IMR-90 (cell line): ENCODE measurements at places on chromosomes 4 and X. TPM values are rescaled to one million over a fixed set of nuclear protein-coding genes. Genes with fewer than 3 reads are reported as not detected.

Gene RAB41
- total RNA-seq: not detected in 2 replicates

Gene IQSEC2
- total RNA-seq: 2.5 and 3.9 TPM in 2 replicates

Gene ADH1B
- under 0.01 and 0.36 TPM in 2 replicates for total RNA-seq

Gene ADAM29
- not detected in 2 replicates for total RNA-seq

Gene STOX2
- 4.4 and 5.4 TPM in 2 replicates for total RNA-seq

Gene CT55
- not detected in 2 replicates for total RNA-seq

Gene LRBA
- 48.6 and 51.6 TPM in 2 replicates for total RNA-seq

Gene ADH1C
- not detected in 2 replicates for total RNA-seq

Gene SLC49A3
- under 0.01 TPM in 2 replicates for total RNA-seq

DNA sequence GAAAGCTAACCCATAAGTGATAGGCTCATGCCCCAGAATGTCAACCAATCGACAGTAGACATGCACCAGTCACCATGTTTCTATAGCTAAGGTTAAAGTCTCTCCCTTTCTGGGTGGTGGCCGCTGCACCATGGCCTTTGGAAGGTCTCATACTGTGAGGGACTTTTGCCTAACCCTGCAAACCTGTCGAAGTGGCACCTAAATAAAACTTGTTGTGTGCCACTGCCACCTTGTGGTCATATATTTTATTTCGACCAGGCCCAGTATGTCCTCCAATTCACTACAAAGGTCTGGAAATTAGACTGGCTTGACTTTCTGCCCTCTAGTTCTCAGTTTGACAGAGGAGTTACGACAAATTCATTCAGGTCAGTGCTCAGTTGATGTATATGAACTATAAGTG lies 163.1 kb downstream of the SMARCA1 start:
- DNase-seq: peak; percentile 40

DNA sequence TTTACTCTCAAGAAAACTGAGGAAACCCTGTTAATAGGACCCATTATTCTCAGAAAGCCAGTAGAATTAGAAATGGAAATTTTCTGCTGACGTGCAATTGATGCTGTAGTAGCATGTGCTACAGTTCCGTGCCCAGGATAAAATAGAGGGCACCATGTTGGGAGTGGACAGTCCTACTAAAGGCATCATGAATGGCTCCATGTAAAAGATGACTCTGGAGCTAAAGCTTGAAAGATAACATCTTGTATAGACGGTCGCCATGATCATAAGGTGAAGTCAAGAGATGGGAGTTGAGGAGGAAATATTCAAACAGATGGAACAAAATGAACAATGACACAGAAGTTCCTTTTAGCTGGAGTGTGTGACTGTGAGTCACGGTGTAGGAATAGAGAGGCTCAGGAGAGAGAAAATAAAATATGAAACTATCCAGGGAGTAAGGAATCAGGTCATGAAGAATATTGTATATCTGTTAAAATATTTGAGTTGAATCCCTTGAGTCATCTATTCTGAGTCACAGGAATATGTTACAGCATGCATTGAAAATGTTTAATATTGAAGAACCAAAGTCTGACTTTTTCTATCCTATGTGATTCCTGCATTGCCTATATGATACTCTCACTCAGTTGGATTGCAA lies 31.8 kb downstream of the ANXA10 start:
- DNase-seq: peak; percentile 88

- DNase-seq: no peak
Observed at GRCh38 chr4:176970853-176971252, 178.1 kb upstream of the VEGFC start.

DNA sequence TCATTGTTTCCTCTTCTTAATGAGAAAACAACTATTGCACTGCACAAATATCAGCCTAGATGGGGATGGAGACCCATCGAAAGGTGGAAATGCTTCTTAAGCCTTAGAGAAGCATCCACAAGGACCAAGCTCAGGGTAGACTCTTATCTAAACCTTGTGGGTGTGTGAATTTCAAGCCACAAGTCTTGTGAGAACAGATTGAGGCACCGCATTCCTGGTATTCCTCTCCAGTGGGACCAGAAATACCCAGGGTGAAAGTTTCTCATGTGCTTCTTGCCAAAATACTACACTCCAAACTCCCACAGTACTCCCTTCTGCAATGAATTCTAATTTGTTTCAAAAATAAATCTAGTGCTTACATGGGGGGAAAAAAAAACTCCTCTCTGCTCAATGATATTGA lies 375.6 kb downstream of the PDGFC start:
- peak; percentile 45 for DNase-seq

- DNase-seq: no peak
Observed at GRCh38 chr4:102779204-102779603, 18.4 kb upstream of the MANBA start.

DNA sequence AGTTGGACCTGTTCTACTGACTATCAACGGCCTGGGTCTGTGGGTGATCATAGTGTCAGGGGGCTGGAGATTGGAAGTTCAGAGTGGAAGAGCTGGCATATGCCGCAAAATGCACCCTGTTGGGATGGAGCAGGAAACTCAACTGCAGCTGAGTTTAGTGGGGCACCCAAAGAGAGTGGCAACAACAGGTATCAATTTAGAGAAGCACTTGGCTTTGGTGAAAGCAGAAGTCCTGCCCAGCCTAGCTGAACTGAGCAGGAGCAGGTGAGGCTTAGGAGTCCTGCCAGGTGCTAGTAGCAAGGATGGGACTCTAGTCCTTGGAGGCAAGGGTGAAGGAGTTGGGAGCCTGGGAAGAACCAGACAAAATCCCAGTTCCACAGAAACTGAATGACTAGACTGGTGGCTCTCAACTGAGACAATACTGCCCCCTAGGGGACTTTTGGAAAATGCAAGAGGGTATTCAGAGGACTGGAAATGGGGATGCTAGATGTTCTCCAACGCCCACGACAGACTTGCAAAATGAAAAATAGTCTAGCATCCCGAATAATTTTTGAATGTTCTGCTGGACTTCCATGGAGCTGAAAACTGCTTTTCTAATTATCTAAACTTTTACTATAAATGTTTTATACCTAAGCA lies 49.4 kb downstream of the RTL9 start:
- peak; percentile 71 for DNase-seq

DNA sequence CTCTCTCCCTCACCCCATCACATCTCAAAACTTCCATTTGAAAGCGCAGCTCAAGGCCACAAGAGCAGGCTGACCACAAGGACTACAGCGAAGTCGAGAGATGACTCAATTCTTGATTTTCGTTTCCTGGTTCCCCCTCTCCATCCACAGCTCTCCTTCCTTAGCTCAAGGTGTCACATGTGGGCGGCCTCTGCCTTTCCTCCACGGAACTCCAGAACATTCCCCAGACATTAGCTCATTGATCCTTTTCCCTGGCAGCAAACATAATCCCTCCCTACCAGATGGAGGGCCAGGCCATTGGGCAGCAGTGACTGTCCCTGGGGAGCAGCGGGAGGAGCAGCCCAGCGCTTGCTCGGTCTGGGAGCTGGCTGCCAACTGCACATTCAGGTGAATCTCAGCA lies 56.3 kb downstream of the CCDC149 start:
- DNase-seq: peak; percentile 67

DNA sequence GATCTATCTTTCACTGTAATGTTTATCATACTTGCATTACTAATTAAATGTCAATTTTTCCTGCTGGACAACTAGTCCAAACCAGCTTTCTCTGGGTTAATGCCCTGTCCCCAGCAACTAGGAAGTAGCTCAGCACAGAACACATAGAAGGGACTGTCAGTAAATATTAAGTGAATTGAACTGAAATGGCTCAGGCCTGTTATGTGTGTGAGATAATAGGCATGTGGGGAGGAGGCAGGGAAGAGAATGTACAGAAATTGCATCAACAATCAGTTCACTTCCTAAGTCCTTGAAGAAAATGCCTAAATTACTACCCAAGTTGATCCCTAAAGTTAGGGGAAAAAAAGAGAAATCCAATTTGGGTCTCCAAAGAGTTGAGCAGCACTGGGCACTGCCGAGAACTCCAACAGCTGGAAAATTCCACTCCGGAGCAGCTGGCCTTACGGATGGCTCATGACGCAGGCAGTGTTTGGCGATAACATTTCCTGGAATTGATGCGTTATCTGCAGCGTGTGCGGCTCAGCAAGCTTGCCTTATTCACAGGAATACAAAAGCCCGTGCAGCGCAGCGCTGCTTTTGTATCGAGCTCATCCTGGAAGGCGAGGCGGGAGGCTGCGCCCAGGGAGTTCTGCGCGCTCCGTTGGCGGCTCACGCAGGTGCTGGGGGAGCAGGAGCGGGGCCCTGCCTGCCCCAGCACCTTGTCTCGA lies 297.3 kb upstream of the LCORL start:
- DNase-seq: no peak

- peak; percentile 6 for DNase-seq
Observed at GRCh38 chr4:121072224-121073003, at the start of gene NDNF. Gene NDNF (minus strand): TSS chr4:121072535. CDS start chr4:121045837, 26,698 bp downstream.

GRCh38 chr4:154982187-154983047 lies 201.3 kb downstream of the RBM46 start:
- peak; percentile 48 for DNase-seq

- DNase-seq: peak; percentile 19
Observed at GRCh38 chr4:151192556-151193235, 84.3 kb upstream of the PRSS48 start.

DNA sequence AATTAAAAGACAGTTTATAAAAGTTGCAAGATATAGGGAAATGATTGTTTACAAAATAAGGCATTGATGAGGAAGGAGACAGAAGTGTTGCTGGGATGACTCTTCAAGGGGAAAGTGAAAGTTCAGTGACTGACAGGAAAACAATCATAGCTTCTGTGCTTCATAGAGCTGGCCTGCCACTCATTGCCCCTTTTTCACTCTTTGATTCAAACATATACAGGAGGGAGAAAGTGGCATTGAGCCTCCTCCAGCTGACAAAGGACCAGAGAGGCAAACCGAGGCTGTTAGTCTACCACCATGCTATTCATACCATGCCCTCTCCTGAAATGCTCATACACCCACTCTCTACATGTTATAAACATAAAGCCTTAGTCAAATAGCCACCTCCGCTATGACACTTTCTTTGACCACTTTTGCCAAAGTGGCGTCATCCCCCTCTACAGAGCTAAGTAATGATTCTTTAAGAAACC lies 79.2 kb upstream of the ATOH1 start:
- no peak for DNase-seq

GRCh38 chr4:8587469-8588195 lies 4.9 kb upstream of the CPZ start:
- no peak for DNase-seq

- DNase-seq: no peak
Observed at GRCh38 chr4:52751487-52751911, 274 bp upstream of the ERVMER34-1 start.

DNA sequence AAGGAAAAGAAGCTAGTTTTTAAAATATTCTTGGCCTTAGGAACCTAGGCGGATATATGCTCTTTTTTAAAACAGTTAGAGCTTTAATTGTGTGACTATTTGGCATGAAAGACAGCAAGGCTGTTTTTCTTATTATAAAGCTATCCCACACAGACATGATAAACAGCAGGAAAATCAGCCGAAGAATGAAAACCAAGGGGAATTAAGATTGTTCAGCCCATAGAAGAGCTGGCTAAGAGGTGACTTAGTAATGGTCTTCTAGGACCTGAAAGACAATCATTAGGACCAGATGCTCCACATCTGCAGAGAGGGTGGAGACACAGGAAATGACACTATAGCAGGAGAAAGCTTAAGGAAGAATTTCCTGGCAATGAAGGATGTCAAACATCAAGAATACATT lies 171.4 kb upstream of the NRK start:
- no peak for DNase-seq

DNA sequence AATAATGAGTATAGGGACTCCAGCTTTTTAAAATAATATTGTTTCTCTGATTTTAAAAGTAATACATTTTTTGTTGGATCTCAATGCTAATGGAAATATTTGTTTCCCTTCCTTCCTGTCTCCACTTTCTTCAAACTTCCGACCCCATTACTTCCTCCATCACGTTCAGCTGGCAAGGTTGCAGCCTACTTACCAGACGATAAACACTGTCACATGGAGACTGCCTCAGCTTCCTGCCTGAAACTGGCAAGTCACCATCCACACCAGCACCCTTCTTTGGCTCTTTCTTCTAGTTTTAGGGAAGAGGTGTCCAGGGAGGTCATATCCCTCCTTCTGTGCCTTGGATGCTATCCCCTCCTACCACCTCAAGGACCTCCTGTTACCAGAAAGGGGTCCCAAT lies 3.4 kb upstream of the INTU start:
- no peak for DNase-seq

DNA sequence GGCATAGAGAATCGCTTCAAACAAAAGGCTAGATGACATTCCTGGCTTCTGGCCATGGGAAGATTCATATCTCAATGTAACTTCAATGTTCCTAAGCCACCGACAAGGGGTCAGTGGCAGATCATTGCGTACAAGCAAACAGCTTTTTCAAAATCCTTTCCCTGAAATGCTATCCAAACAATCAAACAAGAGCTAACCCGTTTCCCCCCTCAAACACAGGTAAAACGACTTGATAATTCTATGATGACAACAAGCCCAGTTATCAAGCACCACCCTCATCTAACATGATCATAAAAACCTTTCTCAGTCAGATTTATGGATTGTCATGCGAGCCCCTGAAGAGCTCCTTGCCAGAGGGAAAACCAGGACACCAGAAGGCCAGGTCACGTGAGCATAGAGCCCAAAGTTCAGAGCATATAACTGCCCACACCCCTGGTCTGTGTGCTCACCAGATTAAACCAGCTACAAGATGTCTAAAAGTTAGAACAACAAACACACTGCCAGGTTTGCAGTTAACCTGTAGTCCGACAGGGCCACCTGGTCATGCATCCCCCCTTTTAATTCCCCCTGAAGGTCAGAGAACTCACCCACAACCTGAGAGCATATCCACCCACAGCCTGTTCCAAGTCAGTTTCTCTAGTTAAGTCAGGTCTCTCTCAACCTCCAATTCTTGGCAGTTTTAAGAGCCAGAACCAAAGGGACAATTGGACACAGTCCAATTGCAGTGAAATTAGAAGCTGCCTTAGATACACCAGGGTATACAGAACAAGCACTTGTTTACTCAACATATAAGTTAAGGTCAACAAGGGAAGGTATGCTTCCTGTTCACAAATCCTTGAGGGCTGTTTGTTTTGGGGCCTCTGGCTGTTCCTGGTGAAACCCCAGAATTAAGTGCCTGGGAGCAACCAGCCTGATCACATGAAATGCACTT lies 248.1 kb upstream of the PPARGC1A start:
- DNase-seq: no peak
